ENCODE measurements at places on chromosomes 6 and 20. TPM values are rescaled to one million over a fixed set of nuclear protein-coding genes. Genes with fewer than 3 reads are reported as not detected.

DNA sequence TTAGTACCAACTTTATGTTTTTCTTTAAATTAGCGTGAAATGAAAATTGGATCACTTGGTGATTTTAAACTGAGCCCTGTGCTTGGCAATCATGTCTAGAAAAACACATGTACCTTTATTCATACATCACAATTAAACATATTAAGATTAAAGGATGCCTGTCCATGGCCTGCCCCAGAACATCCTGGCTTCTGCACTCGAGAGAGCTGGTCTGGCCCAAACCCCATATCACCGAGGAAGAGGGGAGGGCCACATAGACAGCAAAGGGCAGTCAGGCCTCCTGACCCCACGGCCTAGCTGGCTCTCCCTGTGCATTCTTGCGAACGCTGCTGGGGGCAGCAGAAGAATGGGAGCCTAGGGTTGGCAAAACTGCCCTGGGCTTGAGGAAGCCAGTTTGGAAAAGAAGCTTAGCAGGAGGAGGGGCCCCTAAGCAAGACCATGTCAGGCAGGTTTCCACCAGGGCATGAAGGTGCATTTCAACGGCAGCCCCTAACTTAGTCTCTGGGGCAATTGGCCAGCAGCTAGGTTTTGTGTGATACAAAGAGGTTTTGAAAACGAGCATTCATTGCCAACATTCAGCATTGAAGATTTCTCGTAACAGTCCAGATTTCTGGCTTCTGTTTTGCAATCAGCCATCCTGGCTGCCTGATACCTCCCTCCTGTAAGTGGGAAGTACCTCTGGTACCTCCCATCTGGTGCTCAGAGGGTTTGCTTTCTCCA lies 8.6 kb downstream of the BPIFB3 start:
- no peak for DNase-seq

The PPP1R14C gene
- 15.8 TPM for total RNA-seq

The CLVS2 gene
- not detected for total RNA-seq

- peak; percentile 18 for DNase-seq
These were observed 28.8 kb upstream of the HMGA1 start for GRCh38 chr6:34207695-34208443.

DNA sequence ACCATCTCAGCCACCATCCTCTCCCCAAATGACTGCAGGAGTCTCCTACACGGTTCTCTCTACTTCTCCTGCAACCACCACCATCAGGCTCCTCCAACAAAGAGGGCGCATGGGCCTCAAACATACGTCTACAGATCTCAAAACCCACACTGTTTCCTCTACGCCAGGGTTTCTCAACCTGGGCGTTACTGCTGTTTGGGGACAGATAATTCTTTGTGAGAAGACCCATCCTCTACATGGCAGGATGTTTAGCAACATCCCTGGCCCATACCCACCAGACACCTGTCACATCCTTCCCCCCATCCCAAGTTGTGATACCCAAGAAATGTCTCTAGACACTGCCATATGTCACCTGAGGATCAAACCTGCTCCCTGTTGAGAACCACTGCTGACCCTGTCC lies 45.0 kb downstream of the ELMO2 start:
- no peak for DNase-seq

DNA sequence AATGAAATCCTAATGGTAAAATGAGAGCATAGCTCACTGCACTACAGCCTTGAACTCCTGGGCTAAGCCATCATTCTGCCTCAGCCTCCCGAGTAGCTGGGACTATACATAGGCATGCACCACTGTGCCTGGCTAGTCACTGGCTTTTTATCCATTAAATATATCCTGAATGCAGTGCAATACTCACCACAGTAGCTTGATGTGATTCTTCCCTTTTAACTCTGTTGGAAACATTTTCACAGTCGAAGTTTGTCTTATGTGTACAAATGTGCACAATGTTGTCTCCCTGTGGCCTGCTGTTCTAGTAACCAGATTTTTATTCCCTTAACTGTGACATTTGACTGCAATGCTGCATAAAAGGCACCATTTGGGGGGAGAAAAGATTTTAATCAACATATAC lies 56.7 kb downstream of the TRMT6 start:
- DNase-seq = no peak

The VAPB gene
- total RNA-seq = 60.4 TPM

DNA sequence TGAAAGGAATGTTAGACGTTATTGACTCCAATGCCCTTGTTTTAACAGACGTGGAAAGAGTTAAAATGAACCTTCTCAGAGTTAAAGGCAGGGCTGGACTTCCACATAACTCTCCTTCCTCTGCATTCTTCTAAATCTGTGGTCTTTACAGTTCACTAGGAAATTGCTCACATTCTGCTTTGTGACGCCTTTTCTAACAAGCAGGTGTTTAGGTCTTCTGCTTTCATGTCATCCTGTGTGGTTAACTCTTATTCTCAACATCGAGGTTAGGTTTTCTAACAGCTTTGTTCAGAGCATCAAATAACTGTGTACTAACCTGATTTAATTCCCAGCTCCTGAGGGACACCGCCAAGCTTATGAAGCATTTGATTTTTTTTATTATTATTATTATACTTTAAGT lies 81.3 kb upstream of the NT5E start:
- DNase-seq = no peak

The ANKRD66 gene
- total RNA-seq = not detected

- DNase-seq = no peak
These were observed 823 bp downstream of the NHLRC1 start for GRCh38 chr6:18121580-18122127.

The VGLL2 gene
- total RNA-seq = not detected
